Dermis microvascular lymphatic vessel endothelial cell (primary cell): ENCODE measurements at places on chromosomes 5 and 9. TPM values are rescaled to one million over a fixed set of nuclear protein-coding genes. Genes with fewer than 3 reads are reported as not detected.
A peak's percentile ranks its signal among the peaks of the same experiment; 100 is the strongest.

DNA sequence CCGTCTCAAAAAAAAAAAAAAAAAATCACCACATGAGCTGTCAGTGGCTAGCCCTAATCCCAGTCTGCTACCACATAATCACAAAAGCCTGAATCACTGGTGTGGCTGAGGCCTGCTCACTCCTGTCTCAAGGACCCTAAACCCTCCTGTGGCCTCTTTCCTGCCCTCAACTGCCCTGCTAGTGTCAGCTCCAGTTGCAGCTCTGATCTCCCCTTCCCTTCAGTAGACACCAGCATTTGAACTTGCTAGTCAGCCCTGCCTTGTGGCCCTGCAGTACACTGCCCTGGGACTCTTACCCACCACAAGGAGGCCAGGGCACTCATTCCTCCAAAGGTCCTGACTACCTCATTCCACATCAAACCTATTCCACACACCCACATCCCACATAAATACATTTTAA, 9.5 kb upstream of the P4HA2 start:
- DNase-seq, result no peak

Gene ABL1
- 21.8 and 38.3 TPM in 2 replicates for total RNA-seq

GRCh38 chr5:131364507-131365050, 100.7 kb downstream of the CDC42SE2 start:
- DNase-seq, result no peak

DNA sequence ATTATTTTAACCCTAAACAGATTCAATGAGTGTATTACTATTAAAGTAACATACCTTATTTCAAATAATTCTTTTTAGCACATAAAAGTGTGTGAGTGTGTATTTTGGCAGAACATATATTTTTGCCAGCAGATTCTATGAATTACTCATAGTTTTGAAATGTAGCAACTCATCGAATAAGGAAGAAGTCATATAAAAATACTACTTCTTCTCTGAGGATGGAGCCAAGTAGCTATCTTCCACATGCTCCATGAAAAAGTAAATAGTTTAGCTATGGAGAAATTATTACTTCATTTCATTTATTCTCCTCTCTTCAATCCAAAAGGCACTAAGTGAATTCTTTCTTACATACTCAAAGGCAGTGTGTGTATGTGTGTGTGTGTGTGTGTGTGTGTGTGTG, 1090.4 kb upstream of the CDH6 start:
- DNase-seq, result no peak

DNA sequence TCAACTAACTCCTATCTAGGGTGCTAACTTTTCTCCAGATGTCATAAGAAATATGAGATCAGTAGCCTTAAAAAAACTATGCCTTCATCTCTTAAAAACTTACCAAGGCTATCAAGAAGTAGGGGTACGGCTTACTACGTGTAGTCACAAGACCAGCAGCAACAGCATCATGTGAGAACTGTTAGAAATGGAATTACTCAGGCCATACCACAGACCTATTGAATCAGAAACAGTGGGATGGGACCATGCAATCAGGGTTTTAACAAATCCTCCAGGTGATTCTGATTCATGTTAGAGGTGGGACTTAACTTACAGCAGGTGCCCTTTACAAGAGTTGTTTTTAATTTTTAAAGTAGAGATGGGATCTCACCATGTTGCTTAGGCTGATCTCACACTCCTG, 4.6 kb downstream of the IFNE start:
- no peak for DNase-seq

DNA sequence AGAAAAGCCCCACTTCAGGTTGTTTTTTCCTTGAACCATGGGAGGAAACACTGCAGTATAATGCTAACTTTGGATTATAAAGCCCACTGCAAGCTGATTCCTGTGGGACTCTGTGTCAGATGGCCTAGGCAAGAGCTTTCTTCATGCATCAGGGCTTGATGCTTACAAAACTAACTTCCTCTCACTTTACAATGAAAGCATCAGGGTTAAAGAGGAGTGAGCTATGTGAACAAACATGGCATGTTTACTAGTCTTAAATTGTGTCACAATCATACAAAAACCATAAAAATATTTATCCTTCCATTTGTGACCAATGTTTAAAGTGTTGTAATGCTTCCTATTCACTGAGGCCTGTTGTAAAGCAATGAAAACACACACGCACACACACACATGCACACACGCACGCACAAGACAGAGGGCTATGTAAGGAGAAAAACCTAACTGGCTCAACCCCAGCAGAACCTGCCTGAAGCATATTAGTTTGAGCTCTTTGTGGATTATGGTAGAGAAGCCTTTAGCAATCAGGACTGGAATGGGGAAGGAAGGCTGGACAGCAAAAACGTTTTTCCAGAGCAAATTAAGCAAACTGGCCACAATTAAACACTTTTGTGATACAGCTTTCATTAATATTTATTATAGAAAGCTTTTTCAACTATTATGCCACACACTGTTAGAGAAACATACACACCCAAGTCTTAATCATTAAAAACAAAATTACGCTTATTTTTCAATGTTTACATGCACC, 122.2 kb downstream of the AUH start:
- DNase-seq, result no peak

GRCh38 chr5:73447530-73448462, 781 bp downstream of the FOXD1 start:
- DNase-seq, result no peak

Gene MYOZ3
- 0.13 and 0.25 TPM in 2 replicates for total RNA-seq

Gene CDC25C
- total RNA-seq, result 2.5 and 6.7 TPM in 2 replicates

DNA sequence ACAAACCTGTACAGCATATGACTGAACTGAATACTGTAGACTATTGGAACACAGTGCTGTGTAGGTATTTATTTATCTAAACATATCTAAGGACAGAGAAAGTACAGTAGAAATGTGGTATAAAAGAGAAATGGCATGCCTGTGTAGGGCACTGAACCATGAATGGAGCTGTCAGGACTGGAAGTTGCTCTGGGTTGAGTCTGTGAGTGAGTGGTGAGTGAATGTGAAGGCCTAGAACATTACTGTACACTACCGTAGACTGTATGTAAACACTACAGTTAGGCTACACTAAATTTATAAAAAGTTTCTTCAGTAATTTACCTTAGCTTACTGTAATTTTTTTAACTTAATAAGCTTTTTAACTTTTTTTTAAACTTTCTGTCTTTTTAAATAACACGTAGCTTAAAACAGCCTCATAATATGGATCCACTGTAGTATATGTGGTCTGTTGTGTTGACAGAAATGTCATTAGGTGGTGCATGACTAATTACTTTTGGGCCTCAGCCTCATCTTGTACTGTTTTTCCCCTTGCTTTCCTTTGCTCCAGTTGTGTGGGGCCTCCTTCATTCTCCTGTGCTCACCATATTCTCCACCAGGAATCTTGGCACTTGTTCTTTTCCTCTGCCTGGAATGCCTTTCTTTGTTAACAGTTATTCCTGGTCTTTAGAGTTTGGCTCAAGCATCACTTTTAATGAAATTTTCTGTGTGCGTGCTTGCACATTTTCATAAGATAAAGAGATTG, 8.8 kb downstream of the SPIN1 start:
- peak; percentile 5 for DNase-seq

DNA sequence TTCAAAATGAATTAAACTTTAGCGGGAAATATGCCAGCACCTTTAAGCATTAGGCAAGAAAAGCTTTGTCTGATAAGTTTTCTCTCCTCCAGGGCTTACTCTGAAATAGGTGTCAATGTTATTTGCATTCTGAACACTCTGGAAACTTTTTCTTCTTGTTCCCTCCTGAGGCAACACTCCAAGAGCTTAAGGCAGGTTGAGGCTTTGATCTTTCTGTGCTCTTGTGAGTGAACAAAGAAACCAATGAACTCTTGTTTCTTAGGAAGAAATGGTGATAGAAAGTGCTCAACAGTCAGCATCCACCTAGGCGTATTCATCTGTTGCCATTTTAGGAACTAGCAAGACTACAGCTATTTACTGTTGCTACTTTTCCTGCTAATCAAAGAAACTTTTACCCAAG, 259.8 kb downstream of the NFIB start:
- DNase-seq, result no peak

Gene WDR41
- 57.8 and 68.0 TPM in 2 replicates for total RNA-seq

GRCh38 chr5:104564530-104564929, 1001.9 kb upstream of the NUDT12 start:
- no peak for DNase-seq

GRCh38 chr5:617896-618295, 5.8 kb downstream of the CEP72 start:
- DNase-seq, result no peak

GRCh38 chr9:134419684-134420076, 93.4 kb downstream of the RXRA start:
- DNase-seq, result no peak

GRCh38 chr9:89498852-89499480, 1.1 kb upstream of the SEMA4D start:
- DNase-seq, result no peak

- no peak for DNase-seq
These were observed 60.0 kb upstream of the RARS1 start for GRCh38 chr5:168426007-168426863.

GRCh38 chr5:132601071-132601728, 44.4 kb downstream of the RAD50 start:
- DNase-seq, result no peak

DNA sequence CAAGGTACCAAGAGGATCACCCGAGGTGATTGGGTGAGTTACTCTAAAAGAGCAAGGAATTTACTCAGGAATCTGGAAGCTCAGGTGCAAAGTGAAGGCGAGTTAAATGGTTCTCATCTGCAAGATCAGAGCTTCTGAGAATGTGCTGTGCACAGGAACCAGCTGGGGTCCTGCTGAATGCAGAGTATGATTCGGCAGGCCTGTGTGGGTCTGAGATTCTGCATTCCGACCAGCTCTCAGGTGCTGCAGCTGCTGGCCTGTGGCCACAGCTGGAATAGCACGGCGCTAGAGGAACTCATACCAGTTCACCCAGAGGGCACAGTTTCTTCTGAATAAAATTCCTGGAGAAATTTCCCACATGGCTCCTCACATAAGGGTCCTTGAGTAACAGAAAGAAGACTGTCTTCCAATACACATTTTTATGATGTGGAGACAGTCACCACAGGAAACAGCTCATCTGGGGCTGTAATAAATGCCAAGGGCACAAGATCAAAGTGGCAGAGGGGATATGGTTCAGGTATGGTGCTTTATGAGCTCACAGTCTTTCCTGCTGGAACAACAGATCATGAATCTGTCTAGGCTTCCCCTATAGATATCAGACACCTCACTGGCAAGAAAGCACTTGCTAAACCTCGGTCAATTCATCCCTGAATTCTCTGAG, 83.9 kb downstream of the PTPN3 start:
- DNase-seq, result no peak

- DNase-seq, result no peak
These were observed 15.9 kb downstream of the DAP start for GRCh38 chr5:10745133-10745532.

DNA sequence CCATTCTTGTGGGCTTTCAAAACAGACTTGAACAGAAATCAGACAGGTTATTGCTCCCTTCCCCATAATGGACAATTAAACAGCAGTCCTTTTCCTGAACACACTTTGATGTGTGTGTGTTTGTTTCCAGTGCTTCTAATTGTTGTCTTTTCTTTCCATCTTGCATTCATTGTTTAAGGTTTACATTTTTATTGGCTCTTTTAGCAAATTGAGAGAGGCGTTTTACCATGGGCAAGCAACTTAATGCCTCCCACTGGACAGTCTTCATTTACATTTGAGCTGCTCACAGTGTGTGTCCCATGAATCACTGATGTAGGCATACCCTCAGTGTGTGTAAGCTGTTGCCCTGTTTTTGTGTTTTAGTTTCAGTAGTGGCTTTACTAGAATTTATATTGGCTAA, 25.0 kb downstream of the WDR36 start:
- DNase-seq, result no peak

- DNase-seq, result no peak
These were observed 136.3 kb upstream of the BASP1 start for GRCh38 chr5:17081142-17081541.

DNA sequence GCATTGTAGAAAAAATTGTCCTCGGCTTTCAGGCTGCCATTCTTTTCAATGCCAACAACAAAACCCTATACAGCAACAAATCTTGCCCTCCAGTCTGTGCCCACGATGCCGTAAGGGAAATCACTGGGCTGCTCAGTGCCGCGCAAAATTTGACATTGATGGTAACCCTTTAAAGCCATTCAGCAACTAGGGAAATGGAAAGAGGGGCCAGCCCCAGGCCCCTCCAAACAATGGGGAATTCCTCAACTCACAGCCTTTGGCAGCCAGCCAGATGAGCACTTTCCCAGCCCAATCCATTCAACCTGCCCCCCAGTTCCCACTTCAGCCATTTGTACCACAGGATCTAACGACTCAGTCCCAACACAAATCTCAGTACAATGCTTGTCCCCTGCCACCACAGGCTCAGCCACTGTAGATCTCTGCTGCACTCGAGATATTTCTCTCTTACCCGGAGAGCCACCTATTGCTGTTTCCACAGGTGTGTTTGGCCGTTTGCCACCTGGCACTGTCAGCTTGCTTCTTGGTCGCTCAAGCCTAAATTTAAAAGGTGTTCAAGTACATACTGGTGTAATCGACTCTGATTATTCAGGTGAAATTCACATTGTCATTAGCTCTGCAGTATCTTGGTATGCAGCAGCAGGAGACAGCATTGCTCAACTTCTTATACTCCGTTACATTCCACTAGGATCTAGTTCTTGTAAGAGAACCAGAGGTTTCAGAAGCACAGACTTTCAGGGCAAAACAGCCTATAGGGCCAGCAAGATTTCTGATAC, 103.3 kb downstream of the SYK start:
- DNase-seq, result no peak

DNA sequence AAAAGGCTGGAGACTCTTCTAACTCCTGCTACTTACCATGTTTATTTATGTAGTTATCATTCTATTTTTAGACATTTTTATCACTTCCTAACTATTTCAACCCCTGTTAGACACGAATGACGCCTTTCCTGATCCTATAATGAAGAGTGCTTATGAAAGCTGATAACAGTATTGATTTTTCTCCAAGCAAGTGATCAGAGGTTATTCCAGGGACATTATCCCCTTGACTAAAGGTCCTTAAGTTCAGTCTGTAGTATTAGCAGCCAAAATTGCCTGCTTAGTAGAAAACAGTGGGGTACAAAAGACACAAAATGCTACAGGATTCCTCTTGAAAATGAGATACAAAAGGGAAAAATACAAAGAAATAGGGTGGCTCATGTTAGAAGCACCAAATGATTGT, 235.6 kb downstream of the DNAH5 start:
- no peak for DNase-seq

- no peak for DNase-seq
These were observed 43.6 kb upstream of the TRAF1 start for GRCh38 chr9:120970244-120970643.

DNA sequence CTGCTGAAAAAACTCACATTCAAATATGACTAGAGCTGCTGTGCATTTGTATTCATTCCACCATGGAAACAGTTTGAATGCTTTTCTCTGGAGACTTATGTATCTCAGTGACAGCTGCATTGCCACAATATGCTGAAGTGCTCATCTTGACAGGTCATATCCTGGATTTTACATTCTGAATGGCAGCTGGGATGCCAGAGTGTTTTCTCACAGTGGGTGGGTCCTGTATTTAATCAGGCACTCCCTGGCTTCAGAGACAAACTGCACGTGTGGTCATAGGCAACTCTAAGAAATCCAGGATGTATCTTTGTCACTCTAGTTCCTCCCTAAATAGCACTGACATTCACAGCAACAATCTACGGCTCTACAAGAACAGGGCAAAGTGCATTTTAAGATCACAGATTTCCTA, 75.6 kb downstream of the ST8SIA4 start:
- DNase-seq, result peak; percentile 66

Gene LOX
- 52.9 and 75.7 TPM in 2 replicates for total RNA-seq

- DNase-seq, result no peak
These were observed 65.2 kb downstream of the TMEM167A start for GRCh38 chr5:83011985-83012384.
